Peyer's patch (tissue), 4 donors: ENCODE measurements at places on chromosomes 5 and 9. TPM values are rescaled to one million over a fixed set of nuclear protein-coding genes. Genes with fewer than 3 reads are reported as not detected.

- H3K4me1 ChIP-seq, result no peaks in the 10 kb centered on the region
- no peak overlapping the region for H3K27ac ChIP-seq
- no peaks in the 10 kb centered on the region for H3K27me3 ChIP-seq
Observed at GRCh38 chr5:1836891-1837880, 36.0 kb downstream of the NDUFS6 start.

DNA sequence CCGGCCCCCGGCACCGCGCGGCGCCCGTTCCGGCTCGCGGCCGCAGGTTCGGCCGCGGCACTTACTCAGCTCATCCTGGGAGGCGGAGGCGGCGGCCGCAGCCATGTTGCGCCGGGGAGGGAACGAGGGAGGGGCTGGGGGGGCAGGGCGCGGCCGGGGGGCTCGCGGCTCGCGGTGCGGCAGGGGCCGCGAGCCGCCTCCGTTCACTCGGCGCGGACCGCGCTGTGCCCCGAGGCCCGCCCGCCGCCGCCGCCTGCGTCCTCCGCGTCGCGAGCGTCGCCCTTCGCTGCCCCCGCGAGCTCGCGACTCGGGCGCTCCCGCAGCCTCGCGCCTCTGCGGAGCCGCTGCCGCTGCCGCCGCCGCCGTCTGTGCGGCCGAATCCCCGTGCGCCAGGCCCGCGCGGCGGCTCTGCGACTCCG lies 735 bp downstream of the ECPAS start:
- H3K4me1 ChIP-seq, result peaks cover 6% of the 10 kb centered on the region
- peak; percentile 25 for DNase-seq
- no peaks in the 10 kb centered on the region for H3K27me3 ChIP-seq
- H3K36me3 ChIP-seq, result no peaks in the 10 kb centered on the region
- H3K27ac ChIP-seq, result peak overlapping the region; percentile 99

- H3K27ac ChIP-seq, result peak overlapping the region; percentile 90
- peak; percentile 95 for DNase-seq
- H3K36me3 ChIP-seq, result no peaks in the 10 kb centered on the region
- peaks cover 11% of the 10 kb centered on the region for H3K4me1 ChIP-seq
- H3K4me3 ChIP-seq, result peak overlapping the region; percentile 20
Observed at GRCh38 chr5:172837640-172838039, 3.6 kb downstream of the ERGIC1 start.

- H3K4me3 ChIP-seq, result peak overlapping the region; percentile 92
- no peak overlapping the region for H3K27ac ChIP-seq
- no peaks in the 10 kb centered on the region for H3K27me3 ChIP-seq
- DNase-seq, result no peak
- H3K36me3 ChIP-seq, result no peaks in the 10 kb centered on the region
Observed at GRCh38 chr5:34916518-34916917, 1.0 kb downstream of the BRIX1 start.

DNA sequence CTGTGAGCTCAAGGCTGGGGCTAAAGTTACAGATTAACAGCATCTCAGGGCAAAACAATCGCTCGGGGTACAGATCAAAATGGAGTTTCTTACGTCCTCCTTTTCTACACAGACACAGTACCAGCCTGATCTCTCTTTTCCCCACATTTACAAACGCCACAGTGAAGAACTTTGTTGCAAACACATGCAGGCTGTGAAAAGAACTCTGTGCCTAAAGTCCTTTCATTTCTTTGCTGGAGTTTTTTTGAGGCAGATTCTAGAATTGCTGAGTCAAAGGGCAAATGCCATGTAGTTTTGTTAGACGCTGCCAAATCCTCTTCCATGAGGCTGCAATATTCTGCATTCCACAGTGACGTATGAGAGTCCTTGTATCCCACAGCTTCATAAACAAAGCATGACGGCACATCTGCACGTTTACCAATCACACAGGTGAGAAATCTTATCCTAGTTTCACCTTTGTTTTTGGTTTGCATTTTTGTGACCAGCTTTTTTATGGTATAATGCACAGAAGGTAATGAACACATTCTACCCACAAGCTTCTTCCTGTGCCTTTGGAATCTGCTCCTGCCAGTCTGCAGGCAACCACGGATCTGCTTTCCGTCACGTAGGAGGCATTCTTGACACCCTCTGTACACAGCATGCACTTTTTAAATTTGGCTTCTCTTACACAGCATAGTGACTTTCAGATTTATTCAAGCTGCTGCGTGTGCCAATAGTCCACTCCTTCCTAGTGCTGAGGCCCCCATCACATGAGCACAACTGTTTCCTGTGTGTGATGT lies 44.6 kb upstream of the LPCAT1 start:
- no peak overlapping the region for H3K4me3 ChIP-seq
- no peaks in the 10 kb centered on the region for H3K36me3 ChIP-seq
- DNase-seq, result no peak
- H3K4me1 ChIP-seq, result no peaks in the 10 kb centered on the region

DNA sequence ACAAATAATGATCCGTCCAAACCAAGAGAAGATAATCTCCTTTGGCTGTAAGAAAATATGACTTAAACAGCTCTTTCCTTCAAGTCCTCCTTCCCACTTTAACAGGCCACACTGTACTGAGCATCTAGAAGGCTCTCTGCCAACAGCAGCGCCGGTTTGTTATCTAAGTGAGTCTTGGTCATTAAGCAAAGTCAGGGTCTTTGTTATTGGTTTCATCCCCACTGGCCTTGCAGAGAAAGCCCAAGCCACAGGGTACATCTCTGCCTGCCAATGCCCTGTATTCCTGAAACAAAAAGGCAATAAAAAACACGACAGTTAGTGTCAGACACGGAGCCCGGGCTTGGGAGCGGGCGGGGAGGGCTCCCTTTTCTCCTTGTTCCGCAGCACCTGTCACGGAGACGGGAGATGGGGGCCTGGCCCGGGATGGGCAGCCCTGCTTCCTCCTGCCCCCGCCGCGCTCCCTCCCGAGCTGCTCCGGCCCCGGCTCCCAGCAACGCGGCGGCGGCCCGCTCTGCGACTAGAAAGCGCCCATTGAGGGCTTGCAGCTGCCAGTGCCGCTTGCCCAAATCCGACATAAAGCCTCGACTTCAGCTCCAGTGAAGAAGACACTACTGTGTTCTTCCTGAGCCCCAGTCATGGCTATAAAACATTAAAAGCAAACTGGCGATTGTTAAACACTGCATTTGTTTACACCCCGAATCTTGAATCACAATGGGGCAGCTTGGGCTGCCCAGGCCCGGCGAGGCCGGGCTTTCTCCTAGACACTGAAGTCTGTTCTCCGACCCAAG lies 28.1 kb upstream of the PIK3R1 start:
- H3K4me1 ChIP-seq, result no peaks in the 10 kb centered on the region
- no peak for DNase-seq
- peak overlapping the region; percentile 26 for H3K27ac ChIP-seq
- H3K36me3 ChIP-seq, result no peaks in the 10 kb centered on the region

DNA sequence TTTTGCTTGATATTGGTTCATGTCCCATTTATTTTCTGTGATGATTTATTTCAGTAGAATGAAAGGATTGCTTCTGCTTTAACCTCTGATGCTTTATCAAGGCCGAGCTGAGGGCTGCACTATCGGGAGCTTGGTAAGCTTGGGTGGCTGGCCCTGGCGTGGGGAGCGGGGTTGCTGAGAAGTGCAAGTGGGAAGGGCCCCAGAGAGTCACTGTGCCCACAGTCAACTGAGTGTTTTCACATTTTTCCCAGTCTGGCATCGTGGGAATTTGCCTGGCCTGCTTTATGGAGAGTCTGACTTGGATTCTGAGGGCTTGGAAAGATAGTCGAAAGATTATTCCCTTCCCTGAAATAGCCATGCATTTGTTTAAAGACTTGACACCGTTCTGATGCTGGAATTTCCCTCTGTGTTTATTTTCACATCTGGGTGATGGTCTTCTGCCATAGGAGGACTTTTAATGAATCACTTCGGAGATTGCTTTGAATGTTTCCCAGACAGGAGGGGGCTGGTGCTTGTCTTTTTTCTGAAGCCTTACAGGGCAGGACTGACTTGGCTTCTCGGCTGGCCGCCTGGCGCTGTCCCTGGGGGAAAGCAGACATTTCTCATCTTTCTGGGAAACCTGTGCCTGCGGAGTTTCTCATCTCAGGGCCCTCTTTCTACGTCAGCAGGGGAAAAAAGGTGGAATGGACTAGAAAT lies 139.0 kb downstream of the BOD1 start:
- H3K27ac ChIP-seq, result no peak overlapping the region
- H3K27me3 ChIP-seq, result no peaks in the 10 kb centered on the region
- DNase-seq, result no peak
- H3K4me3 ChIP-seq, result no peak overlapping the region

GRCh38 chr9:136204838-136205706 lies at the start of gene LHX3:
TSS of gene LHX3 (minus strand) at chr9:136205128. CDS start at chr9:136205012, 116 bp downstream.
- no peaks in the 10 kb centered on the region for H3K4me1 ChIP-seq
- H3K4me3 ChIP-seq, result no peak within 1 kb of the TSS
- DNase-seq, result no peak
- peaks cover 42% of the 10 kb centered on the region for H3K27me3 ChIP-seq
- no peaks in the 10 kb centered on the region for H3K36me3 ChIP-seq

DNA sequence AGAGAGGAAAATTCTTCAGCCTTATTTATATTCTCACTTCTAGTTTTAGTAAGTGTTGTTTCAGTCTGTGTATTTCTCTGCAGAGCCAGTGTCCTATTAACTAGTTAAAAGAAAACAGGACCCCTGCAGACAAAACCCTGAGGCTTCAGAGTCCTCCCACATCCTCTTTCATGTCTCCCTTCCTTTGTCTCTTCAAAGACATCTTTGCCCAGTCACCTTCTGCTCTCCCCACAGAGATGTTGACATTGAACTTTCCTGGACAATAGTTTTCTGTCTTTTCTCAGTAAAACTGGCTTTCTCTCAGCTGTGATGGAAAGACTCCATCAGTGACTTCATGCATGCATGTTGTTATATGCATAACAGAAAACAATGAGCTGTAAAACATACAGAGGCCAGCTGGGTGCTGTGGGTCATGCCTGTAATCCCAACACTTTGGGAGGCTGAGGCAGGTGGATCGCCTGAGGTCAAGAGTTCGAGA lies 20.2 kb downstream of the GRAMD2B start:
- H3K27me3 ChIP-seq, result no peaks in the 10 kb centered on the region
- no peaks in the 10 kb centered on the region for H3K4me1 ChIP-seq
- no peak overlapping the region for H3K4me3 ChIP-seq
- no peak overlapping the region for H3K27ac ChIP-seq

DNA sequence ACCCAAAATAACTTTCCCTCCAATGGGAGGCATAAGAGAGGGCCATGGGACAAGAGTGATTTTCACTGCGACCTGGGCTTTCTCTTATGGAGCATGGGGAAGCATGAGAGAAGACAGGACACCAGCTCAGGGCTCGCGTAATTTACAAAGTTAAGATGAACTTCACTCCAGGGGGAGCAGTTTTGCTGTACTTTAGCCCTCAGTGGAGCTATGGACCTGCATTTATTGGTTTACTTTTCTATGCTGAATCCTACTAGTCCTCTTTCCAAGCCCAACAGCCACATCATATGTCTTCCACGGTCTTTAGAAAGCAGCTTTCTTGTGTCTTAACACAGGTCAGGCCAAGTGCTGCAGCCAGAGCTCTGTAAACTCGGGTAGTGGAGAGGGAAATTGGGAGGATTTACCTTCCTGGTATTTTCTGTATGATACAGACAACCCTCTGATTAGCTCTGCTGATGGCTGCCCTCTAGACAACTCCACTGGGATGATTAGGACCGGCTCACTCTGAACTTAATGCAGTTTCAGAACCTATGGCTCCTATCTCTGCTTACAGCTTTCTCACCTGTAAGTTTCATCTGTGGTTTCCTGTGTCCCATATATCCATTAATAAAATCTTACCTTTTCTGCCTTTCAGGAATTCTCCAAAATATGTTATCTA lies 581.0 kb upstream of the RORB start:
- no peak overlapping the region for H3K4me3 ChIP-seq
- no peaks in the 10 kb centered on the region for H3K4me1 ChIP-seq
- no peak overlapping the region for H3K27ac ChIP-seq
- no peak for DNase-seq
- H3K27me3 ChIP-seq, result no peaks in the 10 kb centered on the region
- no peaks in the 10 kb centered on the region for H3K36me3 ChIP-seq

GRCh38 chr5:138753794-138754698 lies 821 bp downstream of the CTNNA1 start:
- no peaks in the 10 kb centered on the region for H3K27me3 ChIP-seq
- H3K27ac ChIP-seq, result peak overlapping the region; percentile 99
- H3K36me3 ChIP-seq, result peaks cover 15% of the 10 kb centered on the region
- H3K4me3 ChIP-seq, result peak overlapping the region; percentile 90
- peaks cover 32% of the 10 kb centered on the region for H3K4me1 ChIP-seq
- peak; percentile 90 for DNase-seq

GRCh38 chr9:34546834-34547827 lies 24.3 kb upstream of the ENHO start:
- H3K27me3 ChIP-seq, result no peaks in the 10 kb centered on the region
- no peak overlapping the region for H3K27ac ChIP-seq
- no peak overlapping the region for H3K4me3 ChIP-seq

GRCh38 chr9:113444736-113445135 lies 18.8 kb upstream of the RGS3 start:
- H3K36me3 ChIP-seq, result no peaks in the 10 kb centered on the region
- H3K4me1 ChIP-seq, result no peaks in the 10 kb centered on the region
- no peaks in the 10 kb centered on the region for H3K27me3 ChIP-seq

- H3K4me3 ChIP-seq, result no peak overlapping the region
- no peak for DNase-seq
- no peaks in the 10 kb centered on the region for H3K27me3 ChIP-seq
- H3K36me3 ChIP-seq, result no peaks in the 10 kb centered on the region
Observed at GRCh38 chr5:175246242-175246888, 197.6 kb downstream of the DRD1 start.

DNA sequence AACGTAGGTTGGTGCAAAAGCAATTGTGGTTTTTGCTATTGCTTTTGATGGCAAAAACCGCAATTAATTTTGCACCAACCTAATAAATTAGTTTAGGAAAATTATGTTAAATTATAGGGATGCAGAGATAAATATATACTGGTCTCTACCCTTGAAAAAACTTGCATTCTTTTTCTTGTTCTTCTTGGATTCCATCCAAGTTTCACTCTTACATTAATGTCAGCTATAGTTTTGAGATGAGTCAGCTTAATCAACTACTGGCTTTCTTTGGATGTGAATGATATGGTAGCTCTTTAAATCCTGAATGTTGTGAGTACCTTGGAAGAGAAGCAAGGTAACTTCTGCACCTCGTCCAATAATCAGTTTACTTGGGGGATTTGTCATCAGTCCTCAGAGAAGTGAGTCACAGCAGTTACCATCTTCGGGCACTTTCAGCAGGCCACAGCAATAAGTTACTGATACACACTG lies 549.0 kb upstream of the ZNF608 start:
- H3K36me3 ChIP-seq, result no peaks in the 10 kb centered on the region
- H3K27me3 ChIP-seq, result no peaks in the 10 kb centered on the region
- no peak overlapping the region for H3K4me3 ChIP-seq

The SPINK4 gene
- 106 TPM for total RNA-seq

The FOXD4L4 gene
- total RNA-seq, result not detected

The GARIN3 gene
- not detected for total RNA-seq

The ORM1 gene
- total RNA-seq, result not detected

The PCDHGB1 gene
- total RNA-seq, result 0.27 TPM

The GPR21 gene
- total RNA-seq, result 1.9 TPM
